ENCODE measurements at places on chromosomes 12 and 14.

DNA sequence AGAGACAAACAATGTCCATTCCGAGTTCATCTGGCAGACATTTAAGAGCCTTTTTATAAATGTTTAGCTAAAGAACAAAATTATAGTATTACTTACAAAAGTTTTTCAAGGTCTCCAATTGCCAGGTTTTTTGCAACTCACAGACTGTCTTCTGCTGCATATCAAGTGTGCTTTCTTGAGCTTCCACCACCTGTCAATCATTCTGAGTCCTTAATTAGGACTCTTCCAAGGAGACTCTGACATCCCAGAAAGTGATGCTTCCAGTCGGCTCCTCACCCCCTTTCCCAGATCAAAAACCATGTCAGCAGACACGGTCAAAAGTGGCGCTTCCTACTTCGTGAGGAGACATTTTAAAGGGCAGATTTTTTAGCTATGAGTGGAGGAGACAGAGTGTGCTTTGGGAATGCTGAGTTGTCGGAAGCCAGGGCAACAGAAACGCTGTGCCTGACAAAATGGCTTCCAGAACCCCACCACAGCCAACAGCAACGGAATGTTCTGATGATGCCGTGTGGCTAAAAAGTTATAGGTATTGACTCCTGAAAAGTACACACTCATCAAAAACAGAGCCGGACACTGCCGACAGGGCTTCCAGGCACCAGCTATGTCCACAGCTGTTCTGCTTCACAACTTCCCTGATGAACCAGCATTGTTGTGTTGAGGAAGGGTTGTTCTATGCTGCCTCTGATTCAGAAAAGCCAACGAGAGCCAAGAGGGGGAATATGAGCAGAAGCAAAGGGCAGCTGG is 116.1 kb upstream of the SLC35F4 start:
- DNase-seq: no peak

DNA sequence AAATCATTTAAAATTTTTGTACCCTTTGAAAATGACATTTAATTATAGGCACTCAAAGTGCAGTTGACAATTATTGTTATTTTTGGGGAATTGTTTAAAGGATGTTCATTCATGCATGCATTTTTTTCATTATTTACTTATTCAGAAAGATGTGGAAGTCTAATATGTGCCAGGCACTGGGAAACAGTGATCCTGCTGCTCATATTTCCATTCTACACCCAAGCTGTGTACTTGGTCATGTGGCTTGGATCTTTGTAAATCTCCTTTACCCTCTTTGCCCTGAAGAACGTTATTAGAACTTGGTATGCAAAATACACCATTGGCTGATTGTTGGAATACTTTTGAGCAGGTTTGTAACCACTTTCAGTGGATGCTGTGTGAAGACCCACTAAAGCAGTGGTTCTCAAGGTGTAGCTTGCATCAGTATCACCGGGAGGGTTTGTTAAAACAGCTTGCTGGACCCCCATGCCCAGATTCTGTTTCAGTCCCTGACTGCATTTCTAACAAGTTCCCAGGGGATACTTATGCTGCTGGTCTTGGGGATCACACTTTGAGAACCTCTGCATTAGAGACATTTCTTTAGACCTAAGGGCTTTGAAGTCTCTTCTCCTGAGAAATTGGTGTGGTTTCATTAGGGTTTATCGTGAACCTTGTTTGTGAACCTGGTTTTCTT is 47.5 kb downstream of the PRKCH start:
- no peak for DNase-seq

DNA sequence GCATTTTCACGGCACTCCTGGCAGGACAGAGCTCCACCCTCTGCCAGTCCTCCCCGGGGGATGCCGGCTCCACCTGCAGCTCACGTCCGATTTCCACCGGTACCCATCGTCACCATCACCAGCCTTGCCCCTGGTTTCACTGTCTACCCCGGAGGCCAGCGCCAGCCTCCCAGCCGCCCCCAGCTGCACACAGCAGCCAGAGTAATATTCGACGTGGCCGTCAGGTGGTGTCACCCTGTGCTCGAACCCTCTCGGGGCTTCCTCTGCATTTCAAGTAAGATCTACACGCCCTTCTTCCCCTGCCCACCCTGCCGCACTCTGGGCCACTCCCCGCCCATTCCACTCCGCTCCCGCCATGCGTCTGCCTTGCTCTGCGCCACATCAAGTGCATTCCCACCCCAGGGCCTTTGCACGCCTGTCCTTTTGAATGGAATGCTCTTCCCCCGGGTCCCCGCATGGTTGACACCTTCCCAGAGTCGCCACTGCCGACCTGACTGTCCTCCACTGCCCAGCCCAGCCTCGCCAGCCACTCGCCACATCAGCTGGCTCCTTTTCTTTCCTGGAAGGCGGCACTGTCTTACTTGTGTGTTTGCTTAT is 80.3 kb downstream of the ADGRD1 start:
- no peak for DNase-seq

DNA sequence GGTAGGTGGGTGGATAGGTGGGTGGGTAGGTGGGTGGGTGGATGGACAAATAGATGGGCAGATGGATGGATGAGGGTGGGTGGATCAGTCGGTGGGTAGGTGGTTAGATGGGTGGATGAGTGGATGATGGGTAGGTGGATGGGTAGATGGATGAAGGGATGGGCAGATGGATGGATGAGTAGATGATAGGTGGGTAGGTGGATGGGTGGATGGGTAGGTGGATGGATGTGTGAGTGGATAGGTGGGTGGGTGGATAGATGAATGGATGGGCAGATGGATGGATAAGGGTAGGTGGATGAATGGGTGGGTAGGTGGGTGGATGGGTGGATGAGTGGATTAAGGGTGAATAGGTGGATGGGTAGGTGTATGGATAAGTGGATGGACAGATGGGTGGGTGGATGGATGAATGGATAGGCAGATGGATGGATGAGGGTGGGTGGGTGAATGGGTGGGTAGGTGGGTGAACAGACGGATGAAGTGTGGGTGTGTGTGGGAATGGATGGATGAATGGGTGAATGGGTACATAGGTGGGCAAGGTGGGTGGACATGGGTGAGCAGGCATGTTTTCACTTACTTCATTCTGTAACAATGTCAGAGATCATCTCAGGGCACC is 3.3 kb upstream of the INF2 start:
- DNase-seq: no peak

GRCh38 chr14:61429316-61429715 is 107.9 kb downstream of the PRKCH start:
- DNase-seq: no peak

GRCh38 chr12:88469154-88469553 is 111.1 kb downstream of the KITLG start:
- DNase-seq: no peak

GRCh38 chr12:101876322-101876860 is 989 bp upstream of the DRAM1 start:
- DNase-seq: no peak

GRCh38 chr12:5889381-5890047 is 55.5 kb downstream of the ANO2 start:
- no peak for DNase-seq

- DNase-seq: no peak
These were observed 414.8 kb downstream of the SLC6A15 start for GRCh38 chr12:84497819-84498218.

GRCh38 chr14:20412411-20412810 is 890 bp downstream of the TEP1 start:
- no peak for DNase-seq

DNA sequence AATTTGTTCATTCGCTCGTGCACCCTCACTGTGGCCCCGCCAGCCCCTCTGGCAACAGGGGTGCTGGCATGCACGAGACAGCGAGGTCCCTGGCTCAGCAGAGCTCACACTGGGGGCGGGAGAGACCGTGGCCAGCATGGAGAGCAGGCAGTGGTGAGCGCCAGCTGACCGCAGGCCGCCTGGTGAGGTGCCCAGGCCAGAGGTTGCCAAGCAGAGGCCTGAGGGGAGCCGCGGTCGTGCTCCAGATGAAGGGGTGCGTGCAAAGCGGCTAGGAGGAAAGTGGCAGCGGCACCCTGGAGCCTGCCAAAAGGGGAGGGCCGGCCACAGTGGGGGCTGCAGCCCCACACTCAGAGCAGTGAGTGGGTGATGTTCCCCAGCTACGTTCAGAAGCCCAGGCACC is 56.1 kb downstream of the CDC42BPB start:
- DNase-seq: no peak
